ENCODE measurements at places on chromosomes 3 and 15. TPM values are rescaled to one million over a fixed set of nuclear protein-coding genes. Genes with fewer than 3 reads are reported as not detected.

The GRM7 gene
- total RNA-seq = not detected

The PCSK6 gene
- 344 TPM for total RNA-seq

The DENND4A gene
- 68.7 TPM for total RNA-seq

The GOLGA8T gene
- total RNA-seq = 1.1 TPM
